Uterus (tissue), 4 donors: ENCODE measurements at places on chromosomes 5 and 9. TPM values are rescaled to one million over a fixed set of nuclear protein-coding genes. Genes with fewer than 3 reads are reported as not detected.

GRCh38 chr5:91407204-91407603 is 24.1 kb upstream of the ARRDC3 start:
- H3K4me3 ChIP-seq: no peak overlapping the region
- H3K27ac ChIP-seq: no peak overlapping the region
- H3K27me3 ChIP-seq: no peaks in the 10 kb centered on the region

PFN3 gene
- total RNA-seq: not detected

ADRA1B gene
- 1.2 TPM for total RNA-seq

ZCCHC7 gene
- 15.6 TPM for total RNA-seq

- H3K27me3 ChIP-seq: no peaks in the 10 kb centered on the region
- DNase-seq: no peak
- no peak overlapping the region for H3K27ac ChIP-seq
- no peaks in the 10 kb centered on the region for H3K36me3 ChIP-seq
- no peaks in the 10 kb centered on the region for H3K4me1 ChIP-seq
- no peak overlapping the region for H3K4me3 ChIP-seq
Observed at GRCh38 chr5:146778795-146779194, 99.8 kb downstream of the PPP2R2B start.

RAD23B gene
- 42.4 TPM for total RNA-seq

SLCO6A1 gene
- not detected for total RNA-seq

- no peak for DNase-seq
- H3K4me1 ChIP-seq: peaks cover 50% of the 10 kb centered on the region
- no peak overlapping the region for H3K4me3 ChIP-seq
- peaks cover 29% of the 10 kb centered on the region for H3K27me3 ChIP-seq
Observed at GRCh38 chr9:130665431-130666392, 1.3 kb downstream of the PRDM12 start.

DNA sequence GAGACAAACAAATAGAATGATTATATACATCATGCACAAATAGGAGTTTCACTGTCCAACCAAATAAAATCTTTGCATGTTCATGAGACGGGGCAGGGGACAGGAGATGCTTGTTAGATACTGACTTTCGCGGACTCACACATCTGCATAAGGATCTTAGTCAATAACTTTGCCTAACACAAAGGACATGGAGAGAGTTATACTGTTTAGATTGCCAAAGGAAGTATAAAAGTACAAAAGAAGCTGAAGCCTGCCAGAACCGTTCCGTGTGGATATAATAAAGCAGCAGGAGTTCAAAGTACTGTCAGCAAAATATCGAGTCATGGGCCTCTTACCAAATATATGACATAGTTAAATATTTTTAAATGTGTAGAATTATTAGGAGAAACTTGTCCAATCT is 1148.4 kb downstream of the EFNA5 start:
- H3K27ac ChIP-seq: no peak overlapping the region
- no peak for DNase-seq
- no peaks in the 10 kb centered on the region for H3K27me3 ChIP-seq
- H3K36me3 ChIP-seq: no peaks in the 10 kb centered on the region
- H3K4me1 ChIP-seq: no peaks in the 10 kb centered on the region

DNA sequence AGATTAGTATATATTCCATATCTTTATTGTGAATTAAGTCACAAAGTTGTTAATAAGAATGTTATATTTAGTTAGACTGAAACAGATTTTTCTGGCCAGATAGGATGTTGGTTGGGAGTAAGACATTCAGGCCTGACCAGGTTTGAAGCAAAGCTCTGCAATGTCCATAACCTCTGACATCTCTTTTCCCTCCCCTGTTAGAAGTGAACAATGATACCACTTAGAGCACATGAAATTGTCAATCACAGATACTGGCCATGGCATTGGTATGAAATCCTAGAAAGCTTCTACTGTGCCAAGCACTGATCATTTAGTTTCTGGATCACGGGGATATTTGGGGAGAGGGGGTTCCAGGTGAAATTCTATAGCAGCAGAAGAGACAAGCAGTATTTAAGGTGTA is 1455.1 kb upstream of the CDH9 start:
- no peaks in the 10 kb centered on the region for H3K36me3 ChIP-seq
- no peak overlapping the region for H3K27ac ChIP-seq
- H3K4me3 ChIP-seq: no peak overlapping the region
- no peak for DNase-seq
- no peaks in the 10 kb centered on the region for H3K27me3 ChIP-seq

MZB1 gene
- total RNA-seq: 1.3 TPM
